ENCODE measurements at places on chromosomes 5 and 9. TPM values are rescaled to one million over a fixed set of nuclear protein-coding genes. Genes with fewer than 3 reads are reported as not detected.

DNA sequence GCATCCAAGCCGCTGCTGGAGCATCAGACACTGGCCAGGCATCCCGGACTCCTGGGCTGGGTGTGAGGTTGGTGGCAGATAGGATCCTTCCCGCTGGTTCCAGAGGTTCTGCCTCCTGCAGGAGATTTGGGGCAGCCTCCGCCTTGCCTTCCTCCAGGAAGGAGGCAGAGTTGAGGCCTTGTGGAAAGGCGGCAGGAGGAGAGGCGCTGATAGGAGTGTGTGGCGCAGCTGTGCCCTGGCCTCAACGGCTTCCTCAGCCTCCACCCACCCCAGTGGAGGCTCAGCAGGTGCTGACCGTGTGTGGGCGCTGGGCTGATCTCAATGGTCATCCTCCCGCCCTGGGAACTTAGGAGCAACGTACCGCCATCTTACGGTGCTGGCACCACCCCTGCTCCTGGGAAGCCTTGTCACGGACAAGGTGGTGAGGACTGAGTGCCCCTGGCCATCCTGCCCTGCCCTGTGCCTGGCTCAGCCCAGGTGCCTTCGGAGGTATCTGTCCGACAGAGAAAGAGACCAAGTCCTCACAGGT is 10.2 kb downstream of the NCS1 start:
- no peak for DNase-seq

SPATA31A3 gene
- not detected for polyA plus RNA-seq

DNA sequence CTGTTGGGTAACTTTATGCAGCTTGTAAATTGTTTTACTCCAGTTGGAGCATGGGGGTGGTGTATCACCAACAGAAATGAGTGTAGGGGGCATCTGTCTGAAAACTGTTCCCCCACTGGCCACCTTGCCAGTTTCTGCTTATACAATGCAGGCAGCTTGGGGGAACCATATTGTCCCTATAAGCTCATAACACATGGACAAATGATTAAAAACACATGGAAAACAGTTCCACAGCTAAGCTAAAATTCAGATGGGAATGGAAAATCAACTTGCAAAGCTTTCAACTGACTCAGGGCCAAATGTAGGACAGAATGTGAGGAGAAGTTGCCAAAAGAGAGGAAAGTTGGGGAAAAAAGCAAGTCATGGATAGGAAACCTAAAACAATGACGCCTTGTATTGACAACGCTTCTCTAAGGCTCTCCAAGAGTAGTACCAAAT is 7.9 kb upstream of the CER1 start:
- peak; percentile 96 for DNase-seq

DNA sequence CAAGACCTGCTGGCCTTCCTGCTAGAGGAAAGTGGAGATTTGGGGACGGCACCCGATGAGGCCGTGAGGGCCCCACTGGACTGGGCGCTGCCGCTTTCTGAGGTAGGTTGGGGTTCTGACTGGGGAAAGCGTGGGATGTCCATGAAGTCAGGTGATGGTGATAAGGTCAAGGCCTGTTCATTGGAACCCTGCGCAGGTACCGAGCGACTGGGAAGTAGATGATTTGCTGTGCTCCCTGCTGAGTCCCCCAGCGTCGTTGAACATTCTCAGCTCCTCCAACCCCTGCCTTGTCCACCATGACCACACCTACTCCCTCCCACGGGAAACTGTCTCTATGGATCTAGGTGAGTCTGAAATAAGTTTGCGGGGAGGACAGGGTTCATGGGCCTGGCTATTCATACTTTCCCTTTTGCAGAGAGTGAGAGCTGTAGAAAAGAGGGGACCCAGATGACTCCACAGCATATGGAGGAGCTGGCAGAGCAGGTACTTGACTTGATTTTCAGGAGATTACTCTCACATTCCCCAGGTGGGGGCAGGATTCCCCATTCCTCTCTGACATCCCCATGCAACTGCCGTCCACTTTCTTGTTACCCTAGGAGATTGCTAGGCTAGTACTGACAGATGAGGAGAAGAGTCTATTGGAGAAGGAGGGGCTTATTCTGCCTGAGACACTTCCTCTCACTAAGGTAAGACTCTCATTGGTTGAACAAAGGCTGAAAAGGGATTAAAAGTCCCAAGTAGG is 505 bp downstream of the CREB3 start:
- no peak for DNase-seq

GRCh38 chr9:74570879-74571512 is 73.9 kb downstream of the RORB start:
- peak; percentile 39 for DNase-seq

DNA sequence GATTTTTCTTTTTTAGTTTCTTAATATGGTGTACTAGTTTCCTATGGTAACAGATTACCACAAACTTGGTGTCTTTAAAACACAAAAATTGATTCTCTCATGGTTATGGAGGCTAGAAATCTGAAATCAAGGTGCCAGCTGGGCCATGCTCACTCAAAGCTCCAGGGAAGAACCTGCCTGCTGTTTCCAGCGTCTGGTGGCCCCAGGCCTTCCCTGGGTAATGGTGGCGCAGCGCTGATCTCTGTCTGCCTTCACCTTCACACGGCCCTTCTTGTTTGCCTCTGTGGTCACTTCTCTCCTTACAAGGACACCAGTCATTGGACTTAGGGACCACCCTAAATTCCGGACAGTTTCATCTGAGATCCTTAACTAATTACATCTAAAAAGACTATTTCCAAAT is 70.5 kb upstream of the GFPT2 start:
- DNase-seq = no peak

CCNB1 gene
- polyA plus RNA-seq = 62.6 TPM

GTF3C4 gene
- 19.3 TPM for polyA plus RNA-seq

ADCY2 gene
- 39.3 TPM for polyA plus RNA-seq

GRCh38 chr9:126248680-126249079 is 77.9 kb upstream of the MVB12B start:
- no peak for DNase-seq

DNA sequence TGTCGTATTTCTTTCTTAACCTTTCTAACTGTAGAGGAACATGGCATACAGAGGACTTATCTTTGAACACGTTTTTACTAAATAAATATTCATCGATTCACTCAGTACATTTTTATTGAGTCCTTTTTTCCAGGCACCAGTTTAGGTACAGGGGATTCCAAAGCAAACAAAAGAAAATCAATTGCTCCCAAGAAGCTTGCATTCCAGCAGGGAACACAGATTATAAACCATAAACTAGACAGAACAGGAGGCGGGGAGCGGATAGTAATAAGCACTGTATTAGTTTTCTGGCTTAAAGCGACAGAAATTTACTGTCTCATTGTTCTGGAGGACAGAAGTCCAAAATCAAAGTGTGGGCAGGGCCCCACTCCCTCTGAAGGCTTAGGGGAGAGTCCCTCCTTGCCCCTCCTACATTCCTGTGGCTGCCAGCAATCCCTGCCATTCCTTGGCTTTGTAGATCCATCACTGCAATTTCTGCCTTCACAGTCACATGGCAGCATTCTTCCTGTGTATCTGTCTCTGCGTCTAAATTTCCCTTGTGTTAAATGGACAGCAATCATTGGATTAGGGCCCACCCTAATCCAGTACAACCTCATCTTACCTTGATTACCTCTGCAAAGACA is 115.5 kb downstream of the COL23A1 start:
- no peak for DNase-seq

DNA sequence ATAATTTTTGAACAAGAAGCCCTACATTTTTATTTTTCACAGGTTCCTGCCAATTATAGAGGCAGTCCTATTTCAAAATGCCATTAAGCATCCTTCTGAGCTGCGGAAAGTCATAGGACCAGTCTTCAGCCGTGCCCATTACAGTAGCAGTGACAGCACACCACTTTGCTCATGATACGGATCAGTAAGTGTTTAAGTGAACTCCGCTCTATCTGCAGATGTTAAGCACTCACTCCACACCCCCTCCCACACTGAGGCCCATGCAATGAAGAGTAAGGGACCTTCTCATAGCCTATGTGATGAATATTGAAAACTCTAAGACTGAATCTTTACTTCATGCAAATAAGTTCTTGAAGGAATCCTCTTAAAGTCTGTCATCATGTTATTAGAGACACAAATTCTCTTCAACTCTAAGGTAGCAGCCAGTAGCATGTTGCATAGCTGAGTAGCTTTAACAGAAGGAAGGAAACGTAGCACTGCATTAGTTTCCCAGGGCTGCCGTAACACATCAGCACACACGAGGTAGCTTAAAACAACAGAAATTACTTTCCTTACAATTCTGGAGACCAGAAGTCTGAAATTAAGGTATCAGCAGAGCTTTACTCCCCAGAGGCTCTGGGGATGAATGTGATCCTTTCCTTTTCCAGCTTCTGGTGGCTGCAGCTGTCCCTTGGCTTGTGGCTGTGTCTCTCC is 20.3 kb upstream of the TAF11L2 start:
- no peak for DNase-seq

All from muscle of back (tissue), 13 donors.